ENCODE measurements at places on chromosomes 6 and 20.

DNA sequence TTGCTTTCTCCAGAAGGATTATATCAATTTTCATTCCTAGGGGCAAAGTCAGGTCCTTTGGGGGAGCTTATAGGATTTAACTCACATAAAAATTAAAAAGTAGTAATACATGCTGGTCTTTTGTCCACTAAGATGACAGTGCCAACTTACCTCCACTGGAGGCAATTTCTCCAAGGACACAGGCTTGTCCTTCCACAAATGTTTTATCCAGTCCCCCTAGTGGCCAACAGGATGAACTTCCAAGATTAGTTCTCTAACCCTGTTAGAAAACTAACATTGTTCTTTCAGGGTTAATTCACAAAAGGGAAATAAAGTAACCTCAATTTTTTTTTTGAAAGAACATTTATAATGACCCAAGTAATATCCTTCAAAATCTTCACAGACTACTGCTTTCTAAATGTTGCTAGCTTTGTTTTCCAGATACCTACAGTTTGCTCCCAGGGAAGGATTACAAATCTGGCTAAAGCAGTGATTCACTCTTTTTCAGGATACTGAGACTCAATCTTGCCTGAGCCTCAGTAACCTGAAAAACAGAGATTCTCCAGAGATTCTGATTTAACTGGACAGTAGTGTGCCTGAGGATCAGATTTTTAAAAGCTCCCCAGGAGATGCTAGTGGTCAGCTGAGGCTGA lies 31.7 kb upstream of the UBR2 start:
- peak; percentile 66 for DNase-seq

DNA sequence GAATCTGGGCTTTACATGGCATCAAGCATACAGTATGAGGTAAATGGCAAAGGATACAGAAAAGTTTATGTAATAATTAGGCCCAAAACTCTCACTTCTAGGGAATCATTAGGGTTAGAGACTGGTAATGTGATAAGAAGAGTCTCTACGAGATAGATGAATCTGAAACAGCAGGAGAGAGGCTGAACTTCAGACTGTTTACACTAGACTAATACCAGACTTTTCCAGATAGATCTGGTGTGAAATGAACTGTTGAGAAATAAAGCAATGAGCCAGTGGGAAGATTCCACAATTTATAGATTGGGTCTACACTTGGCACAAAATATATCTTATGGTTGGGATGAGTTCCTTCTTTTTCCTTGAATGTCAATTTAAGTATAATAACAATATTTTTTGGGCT lies 134.3 kb downstream of the MAN1A1 start:
- DNase-seq: no peak

DNA sequence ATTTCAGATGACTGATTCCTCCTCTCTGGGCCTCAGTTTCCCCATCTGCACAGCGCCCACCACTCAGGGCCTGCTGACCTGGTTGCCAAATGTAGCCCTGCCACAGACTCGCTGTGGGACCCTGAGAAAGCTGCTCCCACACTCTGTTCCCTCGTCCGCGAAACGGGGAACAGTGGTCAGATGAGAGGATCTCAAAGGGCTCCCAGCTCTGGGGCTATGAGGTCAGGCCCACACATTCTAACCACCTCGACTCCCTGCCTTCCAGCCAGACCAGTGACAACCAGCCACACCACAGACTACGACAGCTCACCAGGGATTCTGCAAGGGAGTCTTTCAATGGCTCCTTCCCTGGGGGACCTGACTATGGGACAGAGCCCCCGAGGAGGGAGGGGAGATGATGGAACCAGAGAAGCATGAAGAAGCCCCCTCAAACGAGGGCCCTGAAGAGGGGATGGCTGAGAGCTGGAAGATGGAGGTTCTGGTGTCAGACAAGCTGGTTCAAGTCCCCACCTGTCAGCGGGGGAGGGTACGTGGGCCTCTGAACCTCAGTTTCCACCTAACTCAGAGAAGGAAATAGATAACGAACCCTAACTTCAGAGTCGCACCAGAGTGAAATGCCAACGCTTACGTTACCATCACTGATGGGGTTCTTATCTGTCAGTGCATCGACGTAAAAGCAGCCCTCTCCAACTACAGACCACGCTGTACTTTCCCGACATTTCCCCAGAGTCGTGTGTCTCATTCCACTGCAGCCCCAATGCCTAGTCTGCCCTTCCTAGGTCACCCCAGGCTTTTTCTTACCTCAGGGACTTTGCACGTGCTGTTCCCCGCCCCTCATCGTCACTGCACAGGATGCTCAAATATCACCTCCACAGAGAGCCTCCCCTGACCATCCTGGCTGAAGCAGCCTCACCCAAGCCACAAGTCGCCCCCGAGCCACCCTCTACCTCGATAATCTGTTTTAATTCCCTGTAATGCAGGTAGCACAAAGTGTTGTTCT lies 60.5 kb downstream of the PREX1 start:
- no peak for DNase-seq

DNA sequence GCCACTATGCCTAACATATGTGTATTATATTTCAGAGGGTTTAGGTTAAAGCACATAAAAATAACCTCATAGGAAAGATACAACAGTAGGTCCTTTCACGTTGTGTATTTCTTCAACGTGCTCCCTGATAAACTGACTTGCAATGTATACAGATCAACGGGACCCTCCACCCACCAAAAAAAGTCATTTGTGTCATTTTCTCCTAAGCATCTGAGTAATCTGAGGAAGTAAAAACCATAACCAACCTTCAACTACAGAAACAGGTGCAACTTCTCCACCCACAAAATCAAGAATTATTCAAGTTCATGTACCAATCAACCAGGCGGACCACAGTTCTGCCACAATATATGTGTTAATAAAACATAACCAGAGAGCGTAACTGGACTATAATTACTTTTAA lies 54.9 kb upstream of the NHSL1 start:
- no peak for DNase-seq

- no peak for DNase-seq
Measured at GRCh38 chr20:24662752-24663365, 193.4 kb downstream of the SYNDIG1 start.

- no peak for DNase-seq
Measured at GRCh38 chr6:137570393-137570792, 76.2 kb upstream of the OLIG3 start.

GRCh38 chr6:111806165-111806547 lies 67.1 kb downstream of the FYN start:
- DNase-seq: no peak

DNA sequence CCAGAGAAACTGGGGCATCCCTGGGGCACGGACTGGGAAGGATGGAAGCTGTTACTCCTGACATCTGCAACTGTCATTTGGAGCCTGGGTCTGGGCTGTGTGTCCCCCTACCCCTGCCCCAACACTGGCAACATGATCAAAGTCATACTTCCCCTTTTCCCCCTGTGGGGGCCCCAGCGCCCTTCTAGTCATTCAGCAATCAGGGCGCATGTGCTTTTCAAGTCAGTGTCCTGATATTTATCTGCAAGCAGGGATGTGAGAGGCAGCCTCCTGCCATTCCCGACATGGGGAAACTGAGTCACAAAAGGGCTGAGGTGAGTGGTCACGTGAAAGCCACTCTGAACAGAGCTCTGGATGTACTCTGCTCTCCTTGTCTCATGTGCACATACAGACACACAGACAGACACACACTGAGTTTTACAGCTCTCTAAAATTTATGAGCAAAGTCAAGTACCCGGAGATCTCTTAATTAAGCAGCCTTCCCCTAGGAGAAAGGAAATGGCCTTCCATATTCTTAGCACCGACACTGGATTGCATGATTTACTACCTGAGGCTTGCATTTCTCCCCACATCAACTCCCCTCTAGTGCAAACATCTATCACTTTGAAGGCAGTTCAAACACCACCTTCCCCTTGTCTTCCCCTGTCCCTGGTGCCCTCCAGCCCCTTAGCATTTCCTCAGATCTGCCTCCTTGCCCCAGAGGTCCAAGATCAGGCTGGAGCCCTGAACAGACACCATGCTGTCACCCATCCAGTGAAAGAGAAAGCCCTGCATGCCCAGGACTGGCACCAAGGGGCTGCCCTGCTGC lies 170.7 kb downstream of the CDC5L start:
- DNase-seq: no peak

DNA sequence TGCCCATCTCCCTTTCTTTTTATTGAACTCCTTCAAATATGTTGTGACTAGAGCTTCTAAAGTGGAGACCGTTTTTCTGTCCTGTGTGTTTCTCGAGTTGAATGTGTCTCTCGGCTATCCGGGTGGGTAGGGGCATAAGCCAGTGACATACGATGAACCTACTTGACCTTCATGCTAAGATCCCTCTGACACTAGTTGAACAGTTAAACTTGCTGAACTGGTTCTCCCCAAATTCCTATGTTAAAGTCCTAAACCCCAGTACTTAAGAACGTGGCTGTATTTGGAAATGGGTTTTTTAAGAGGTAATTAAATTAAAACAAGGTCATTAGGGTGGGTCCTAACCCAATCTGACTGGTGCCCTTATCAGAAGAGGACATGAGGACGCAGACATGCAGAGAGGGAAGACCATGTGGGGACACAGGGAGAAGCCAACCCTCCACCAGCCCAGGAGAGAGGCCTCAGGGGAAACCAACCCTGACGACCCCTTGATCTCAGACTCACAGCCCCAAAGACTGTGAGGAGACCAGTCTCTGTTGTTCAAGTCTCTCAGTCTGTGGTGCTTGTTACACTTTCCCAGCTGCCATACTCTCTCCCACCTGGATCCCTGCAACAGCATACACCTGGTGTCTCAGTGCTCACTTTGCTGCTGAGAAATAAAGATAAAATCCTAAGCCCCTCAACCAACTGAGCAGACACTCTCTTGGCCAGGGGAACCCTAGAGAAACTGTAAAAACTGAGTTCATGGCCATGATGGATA lies 208.4 kb downstream of the MYLK4 start:
- no peak for DNase-seq

- DNase-seq: no peak
Measured at GRCh38 chr6:7332090-7332745, 19.2 kb upstream of the SSR1 start.

- DNase-seq: no peak
Measured at GRCh38 chr20:63141531-63141930, 74.4 kb downstream of the YTHDF1 start.

DNA sequence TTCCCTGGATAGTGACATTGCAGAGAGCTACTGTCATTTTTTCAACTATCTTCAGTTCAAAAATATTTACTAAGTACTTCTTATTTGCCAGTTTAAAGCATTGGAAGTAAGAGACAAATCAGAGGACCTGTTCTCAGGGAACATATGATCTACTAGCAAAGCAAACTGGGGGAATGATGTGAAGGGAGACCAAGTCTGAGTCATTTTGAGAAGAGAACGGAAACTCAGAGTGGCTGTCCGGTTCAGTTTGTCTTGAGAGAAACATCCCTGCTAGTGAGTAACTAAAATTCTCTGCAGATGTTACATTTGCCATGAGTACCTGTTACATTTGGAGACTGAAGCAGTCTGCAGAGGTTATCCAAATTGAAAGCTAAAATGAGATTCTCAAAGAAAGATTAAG lies 118.3 kb downstream of the KCNQ5 start:
- DNase-seq: no peak

DNA sequence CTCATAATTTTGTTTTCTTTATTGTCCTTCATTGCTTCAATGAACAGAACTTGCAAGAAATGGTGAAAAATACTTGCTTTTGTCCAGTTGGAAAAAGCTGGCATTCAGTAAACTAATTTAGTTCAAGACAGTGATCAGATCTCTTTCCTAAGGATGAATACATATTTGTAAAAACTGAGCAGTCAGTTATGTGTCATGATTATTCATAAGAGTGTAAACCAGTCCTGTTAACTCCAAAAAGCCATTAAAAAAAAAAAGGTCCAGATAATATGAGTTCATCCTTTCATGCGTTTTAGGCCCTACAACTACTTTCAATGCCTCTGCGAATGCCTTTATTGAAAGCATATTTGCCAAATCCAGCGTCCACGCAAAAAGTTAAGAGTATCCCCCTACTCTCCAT lies 609 bp downstream of the PGM3 start:
- DNase-seq: peak; percentile 29

GRCh38 chr6:119296036-119297035 lies 53.2 kb downstream of the MAN1A1 start:
- DNase-seq: no peak

GRCh38 chr6:16019462-16019861 lies 109.4 kb upstream of the MYLIP start:
- no peak for DNase-seq

DNA sequence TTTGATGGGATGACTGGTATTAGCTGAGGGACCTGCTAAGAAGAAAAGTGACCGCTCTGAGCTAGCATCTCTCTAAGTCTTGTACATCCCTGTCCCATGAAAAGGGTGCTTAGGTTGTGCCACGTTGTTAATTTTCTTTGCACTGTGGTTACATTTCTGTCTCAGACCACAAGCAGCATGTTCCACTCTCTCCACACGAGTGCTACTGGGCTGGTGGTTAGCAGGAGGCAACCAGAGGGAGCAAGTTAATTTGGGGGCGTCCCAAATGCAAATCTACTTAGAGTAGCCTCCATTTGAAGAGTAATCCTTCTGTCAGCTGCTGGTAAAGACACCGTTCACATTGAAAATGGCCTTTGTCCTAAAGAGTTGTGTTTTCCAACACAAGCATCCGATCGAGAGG lies 3.4 kb upstream of the SCML4 start:
- DNase-seq: no peak

- DNase-seq: no peak
Measured at GRCh38 chr6:47716207-47716606, 17.8 kb downstream of the ADGRF4 start.

DNA sequence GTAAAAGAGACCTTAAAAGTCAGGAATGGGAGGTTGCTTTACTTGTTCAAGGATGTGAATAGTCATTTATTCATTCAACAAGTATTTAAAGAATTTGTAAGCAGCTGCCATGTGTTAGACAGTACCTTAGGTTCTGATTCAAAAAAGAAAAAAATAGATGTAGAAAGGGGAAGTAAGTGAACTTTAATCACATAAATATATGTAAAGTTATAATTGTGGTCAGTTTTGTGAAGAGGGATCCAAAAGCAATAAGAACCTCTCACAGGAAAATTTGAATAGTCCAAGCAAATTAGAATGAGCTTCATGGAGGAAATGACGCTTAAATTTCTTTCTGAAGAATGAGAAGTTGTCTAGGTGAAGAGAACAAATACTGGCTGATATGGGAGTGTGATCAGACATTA lies 596.1 kb upstream of the CITED2 start:
- DNase-seq: peak; percentile 65

GRCh38 chr6:95545226-95545625 lies 32.1 kb upstream of the MANEA start:
- no peak for DNase-seq

DNA sequence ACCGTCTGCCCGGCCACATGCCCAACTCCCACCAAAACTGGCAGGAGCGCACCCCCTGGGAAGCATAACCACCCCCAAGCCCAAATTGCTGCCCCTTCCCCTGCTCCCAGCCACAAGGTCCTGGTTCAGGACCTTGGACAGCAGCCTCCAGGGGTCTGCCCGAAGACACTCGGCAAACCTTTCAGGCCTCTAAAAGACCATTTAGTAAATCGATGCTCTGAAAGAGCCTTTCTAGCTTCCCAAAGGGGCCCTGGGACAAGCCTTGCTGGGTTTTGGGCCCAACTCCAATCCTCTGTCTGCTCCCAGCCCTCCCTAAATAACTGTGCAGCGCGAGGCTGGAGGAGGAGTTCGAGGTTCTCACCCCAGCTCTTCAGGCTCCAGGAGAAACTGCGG lies 30.5 kb downstream of the GRM4 start:
- DNase-seq: peak; percentile 23

GRCh38 chr6:3205913-3206312 lies 21.5 kb downstream of the TUBB2B start:
- DNase-seq: peak; percentile 89

- DNase-seq: peak; percentile 61
Measured at GRCh38 chr6:90044833-90045381, 150.6 kb downstream of the GJA10 start.

- DNase-seq: no peak
Measured at GRCh38 chr6:54214286-54214685, 94.0 kb upstream of the TINAG start.

GRCh38 chr6:5121479-5121878 lies 36.3 kb downstream of the PPP1R3G start:
- DNase-seq: no peak

All from astrocyte of the spinal cord (primary cell).